ENCODE measurements at places on chromosomes 12 and 14.

DNA sequence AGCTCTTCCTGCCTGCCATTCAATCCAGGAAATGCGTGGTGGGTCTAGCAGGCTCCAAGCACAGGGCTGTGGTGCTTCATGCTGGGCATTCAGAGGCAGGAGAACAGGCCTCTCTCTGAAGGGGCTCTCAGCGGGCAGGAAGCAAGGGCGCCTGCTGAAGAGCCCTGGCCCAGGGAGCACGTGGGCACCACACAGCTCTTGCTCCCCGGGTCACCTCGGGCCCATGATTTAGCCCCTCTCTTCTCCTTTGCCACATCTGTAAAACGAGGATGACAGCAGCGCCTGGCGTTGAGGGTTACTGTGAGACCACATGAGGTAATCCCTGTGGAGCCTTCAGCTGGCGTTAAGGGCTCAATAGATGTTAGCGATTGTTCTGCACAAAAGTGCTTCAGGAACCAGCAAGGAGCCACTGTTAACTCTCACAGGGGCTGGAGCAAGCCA is 37.6 kb upstream of the SPTLC2 start:
- no peak for DNase-seq

DNA sequence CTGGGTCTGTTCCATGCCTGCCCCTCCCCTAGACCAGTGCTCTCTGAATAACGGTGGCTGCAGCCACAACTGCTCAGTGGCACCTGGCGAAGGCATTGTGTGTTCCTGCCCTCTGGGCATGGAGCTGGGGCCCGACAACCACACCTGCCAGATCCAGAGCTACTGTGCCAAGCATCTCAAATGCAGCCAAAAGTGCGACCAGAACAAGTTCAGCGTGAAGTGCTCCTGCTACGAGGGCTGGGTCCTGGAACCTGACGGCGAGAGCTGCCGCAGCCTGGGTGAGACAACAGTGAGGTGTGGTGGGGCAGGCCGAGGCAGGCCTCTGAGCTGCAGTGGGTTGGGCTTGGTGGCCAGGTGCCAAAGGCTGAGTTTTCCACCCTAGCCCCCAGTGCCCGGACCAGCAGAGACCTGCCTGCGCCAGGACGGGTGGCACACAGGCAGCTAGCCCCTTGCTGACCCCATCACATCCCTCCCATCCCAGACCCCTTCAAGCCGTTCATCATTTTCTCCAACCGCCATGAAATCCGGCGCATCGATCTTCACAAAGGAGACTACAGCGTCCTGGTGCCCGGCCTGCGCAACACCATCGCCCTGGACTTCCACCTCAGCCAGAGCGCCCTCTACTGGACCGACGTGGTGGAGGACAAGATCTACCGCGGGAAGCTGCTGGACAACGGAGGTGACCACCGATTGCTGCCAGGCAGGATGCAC is 28.2 kb upstream of the LRP1-AS start:
- no peak for DNase-seq

GRCh38 chr14:68630081-68630571 is 162.7 kb downstream of the ZFP36L1 start:
- no peak for DNase-seq

DNA sequence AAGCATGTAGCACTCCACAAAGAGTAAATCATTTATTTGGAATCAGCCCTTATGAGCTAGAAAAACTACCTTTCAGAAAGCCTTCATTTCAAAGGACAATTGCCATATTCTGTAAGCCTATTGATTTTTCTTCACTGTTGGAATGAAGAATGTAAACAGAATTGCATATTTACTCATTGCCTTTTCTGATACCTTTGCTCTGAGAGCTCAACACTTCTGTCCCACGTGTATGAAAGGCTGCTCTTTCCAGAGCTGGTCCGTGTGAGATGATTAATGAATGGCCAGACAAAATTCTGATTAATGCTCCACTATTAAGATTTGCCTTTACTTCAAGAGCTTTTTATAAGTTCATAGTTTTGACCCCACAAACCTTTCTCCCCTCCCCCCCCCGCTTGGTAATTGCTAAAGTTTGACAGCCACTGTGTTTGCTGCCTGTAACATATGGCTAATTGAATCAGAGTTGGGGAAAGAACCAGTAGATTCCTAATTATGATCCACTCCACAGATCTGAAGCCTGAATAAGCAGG is 63.0 kb upstream of the PLEKHA5 start:
- DNase-seq, result no peak

DNA sequence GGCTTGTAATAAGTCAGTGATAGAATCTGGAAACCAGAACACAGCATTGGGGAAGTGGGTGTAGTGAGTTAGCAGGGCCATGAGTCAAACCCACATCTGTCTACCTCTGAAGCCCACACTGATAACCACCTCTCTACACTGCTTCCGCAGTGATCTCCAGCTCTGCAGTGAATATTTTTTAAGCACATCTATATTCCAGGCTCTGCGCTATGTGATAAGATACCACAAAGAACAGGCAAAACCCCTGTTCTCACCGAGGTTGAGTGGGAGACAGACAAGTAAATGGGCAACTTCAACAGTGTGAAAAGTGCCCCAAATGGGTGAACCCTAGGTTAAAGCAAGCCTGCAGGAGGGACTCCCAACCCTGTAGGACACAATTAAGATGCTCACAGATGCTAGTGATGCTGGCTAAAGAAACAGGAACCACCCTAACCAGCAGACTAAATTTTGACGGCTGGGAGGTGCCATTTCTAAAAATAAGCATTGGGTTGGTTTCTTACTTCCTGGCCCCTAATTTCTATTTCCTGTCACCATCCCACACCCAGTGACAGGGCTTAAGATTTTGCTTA is 375.0 kb downstream of the DPF3 start:
- DNase-seq, result peak; percentile 8

GRCh38 chr12:31594681-31595080 is 3.7 kb upstream of the DENND5B start:
- no peak for DNase-seq

GRCh38 chr12:110613071-110613770 is 708 bp upstream of the TCTN1 start:
- DNase-seq, result no peak

DNA sequence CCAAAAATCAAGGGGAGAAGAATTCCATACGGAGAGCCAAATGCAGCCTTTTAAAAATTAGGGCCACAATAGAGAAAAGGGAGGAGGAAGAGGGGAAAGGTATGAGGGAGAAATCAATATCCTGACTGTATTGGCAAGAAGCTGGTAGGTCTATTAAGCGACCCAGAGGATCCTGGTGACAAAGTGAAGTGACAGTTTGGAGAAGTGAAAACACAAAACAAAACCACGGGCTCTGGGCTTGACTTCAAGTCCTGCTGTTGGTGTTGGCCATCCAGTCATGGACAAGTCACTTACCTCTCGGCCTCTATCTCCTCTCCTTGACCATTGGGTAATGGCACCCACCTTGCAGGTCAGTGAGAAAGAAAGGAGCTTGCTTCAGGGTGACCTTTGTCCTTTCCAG is 47.0 kb upstream of the KCNA5 start:
- DNase-seq, result no peak

DNA sequence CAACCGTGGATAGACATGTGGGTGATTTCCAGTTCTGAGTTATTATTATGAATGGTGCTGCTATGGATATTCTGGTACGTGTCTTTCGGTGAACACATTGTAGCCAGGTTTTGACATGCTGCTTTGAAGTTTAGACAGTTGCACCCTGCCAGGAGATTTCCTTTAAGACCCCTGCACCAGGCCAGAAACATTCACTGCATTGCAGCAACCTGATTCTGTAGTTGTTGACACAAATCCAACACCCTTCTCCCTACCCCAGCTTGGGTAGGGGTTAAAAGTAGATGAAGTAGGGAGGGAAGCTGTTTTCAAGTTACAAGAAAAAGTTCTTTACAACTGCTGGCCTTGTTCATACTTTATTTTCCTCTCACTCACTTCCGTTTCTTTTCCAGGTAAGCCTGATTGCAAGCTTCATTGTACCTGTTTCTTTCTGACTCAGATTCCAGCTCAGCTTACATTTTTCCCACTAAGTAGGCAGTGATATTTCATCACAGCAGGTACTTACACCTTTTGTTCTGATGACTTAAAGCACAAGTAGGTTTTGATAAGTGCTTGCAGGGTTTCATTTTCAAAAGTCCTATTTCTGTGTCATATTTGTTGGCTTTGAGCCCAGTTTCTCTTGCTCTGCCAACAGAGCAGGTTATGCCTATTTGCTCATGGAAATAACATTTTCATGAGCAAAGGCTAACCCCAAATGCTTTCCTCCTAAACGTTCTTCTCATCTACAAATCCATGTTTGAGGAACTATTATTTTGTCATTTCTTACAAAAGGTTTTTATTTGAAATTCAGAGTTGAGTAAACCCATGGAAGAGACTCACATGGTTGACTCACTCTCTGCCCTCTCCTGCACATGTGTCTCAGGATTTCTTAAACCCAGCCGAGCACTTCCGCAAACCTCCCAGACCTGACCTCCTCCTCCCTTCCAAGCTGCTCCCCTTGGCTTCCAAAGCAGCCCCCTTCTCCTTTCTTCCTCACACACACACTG is 12.1 kb upstream of the LTA4H start:
- no peak for DNase-seq

DNA sequence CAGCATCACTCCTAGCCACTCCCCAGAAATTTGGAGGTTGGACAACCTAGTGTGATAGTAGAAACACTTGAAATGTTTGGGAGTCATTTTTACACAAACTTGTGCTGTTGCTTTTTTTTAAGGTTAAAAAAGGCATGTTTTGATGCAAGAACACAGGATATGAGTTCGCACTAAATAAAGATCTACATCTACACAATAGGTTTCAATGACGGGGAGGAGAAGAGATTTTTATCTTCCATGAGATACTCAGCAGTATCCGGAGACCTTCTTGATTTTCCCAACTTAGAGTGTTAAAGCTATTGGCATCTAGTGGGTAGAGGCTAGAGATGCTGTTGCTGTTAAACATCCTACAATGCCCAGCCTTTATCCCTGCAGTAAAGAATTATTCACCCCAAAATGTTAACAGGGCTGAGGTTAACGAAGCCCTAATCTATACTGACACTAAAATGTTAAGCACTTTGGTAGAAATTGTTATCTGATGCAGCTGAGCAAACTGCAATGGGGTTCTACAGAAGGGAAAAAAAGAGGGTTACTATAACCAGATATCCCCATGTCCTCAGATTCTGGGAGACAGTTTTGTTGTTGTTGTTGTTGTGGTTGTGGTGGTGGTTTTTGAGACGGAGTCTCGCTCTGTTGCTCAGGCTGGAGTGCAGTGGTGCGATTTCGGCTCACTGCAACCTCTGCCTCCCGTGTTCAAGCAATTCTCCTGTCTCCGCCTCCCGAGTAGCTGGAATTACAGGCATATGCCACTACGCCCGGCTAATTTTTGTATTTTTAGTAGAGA is 14.0 kb upstream of the PCNX1 start:
- no peak for DNase-seq

Measured in stimulated activated CD8-positive, alpha-beta memory T cell treated with anti-CD3 and anti-CD28 coated beads, Interleukin-2, amount 100 ng/mL, for 1 hour (primary cell).